ENCODE measurements at places on chromosomes 2 and 18. TPM values are rescaled to one million over a fixed set of nuclear protein-coding genes. Genes with fewer than 3 reads are reported as not detected.

Gene PCARE
- not detected for total RNA-seq

Gene EVX2
- not detected for total RNA-seq

- H3K36me3 ChIP-seq: no peaks in the 10 kb centered on the region
- no peaks in the 10 kb centered on the region for H3K27me3 ChIP-seq
- DNase-seq: no peak
- no peak overlapping the region for H3K27ac ChIP-seq
These were observed 244.7 kb downstream of the HNMT start for GRCh38 chr2:138209009-138209408.

DNA sequence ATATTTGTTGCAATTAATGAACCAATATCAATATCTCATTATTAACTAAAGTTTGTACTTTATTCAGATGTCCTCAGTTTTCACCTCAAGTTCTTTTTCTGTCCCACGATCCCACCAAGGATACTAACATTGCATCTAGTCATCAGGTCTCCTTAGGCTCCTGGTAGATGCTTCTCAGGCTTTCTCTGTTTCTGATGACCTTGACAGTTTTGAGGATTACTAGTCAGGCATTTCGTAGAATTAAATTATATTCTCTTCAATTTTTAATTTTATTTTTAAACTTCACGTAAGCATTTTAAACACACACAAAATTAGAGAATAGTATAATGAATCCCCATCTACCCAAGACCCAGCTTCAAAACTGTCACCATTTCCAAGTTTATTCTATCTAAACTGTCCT, 5.6 kb upstream of the ACYP2 start:
- DNase-seq: no peak
- H3K4me3 ChIP-seq: no peak overlapping the region

DNA sequence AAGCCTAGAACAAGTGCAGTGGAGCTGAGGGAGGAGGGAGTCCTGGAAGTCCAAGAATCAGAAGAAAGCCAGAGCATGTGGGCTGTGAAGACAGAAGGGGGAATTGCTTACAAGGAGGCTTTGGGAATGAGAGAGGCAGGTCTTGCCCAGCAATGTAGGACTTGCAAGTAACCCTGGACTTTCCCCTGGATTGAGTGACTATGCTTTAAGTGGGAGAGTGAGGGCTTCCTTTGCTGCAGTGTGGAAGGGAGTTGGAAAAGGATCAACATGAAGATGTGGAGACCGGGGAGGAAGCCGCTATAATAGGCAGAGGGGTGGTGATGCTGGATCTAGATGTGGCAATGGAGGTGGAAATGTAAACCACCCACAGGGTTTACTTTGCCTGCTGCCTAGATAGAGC, 13.8 kb upstream of the SCYGR1 start:
- no peak for DNase-seq
- peaks cover 18% of the 10 kb centered on the region for H3K4me1 ChIP-seq
- no peaks in the 10 kb centered on the region for H3K36me3 ChIP-seq
- no peak overlapping the region for H3K27ac ChIP-seq

DNA sequence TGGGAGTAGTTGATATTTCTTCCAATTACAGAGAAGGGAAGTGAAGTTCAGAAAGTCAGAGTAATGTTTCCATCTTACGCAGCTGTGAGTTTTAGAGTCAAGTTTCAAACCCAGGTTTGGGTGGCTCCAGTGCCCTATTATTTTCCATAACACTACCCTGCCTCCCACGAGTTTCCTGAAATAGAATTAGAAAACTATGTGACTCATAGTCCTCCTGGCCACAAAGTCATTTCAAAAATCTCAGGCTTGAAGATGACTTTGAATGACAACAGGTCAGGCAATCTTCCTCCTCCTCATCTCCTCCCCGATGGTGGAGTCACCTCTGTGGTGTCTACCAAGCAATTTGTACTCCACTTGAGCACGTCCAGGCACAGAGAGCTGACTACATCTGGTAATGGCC, 212.3 kb upstream of the TRIB2 start:
- H3K4me3 ChIP-seq: no peak overlapping the region
- H3K4me1 ChIP-seq: peaks cover 65% of the 10 kb centered on the region
- peaks cover 12% of the 10 kb centered on the region for H3K36me3 ChIP-seq
- H3K27ac ChIP-seq: no peak overlapping the region

Data from activated naive CD8-positive, alpha-beta T cell treated with anti-CD3 and anti-CD28 coated beads, Interleukin-2, amount 10 ng/mL, durations not matched to agents 7 days and 5 days (primary cell).